Activated CD4-positive, alpha-beta T cell treated with anti-CD3 and anti-CD28 coated beads, Interleukin-2, amount 10 ng/mL, durations not matched to agents 7 days and 5 days (primary cell): ENCODE measurements at places on chromosomes 5 and 9.

GRCh38 chr5:104126980-104127379 lies 564.4 kb upstream of the NUDT12 start:
- no peak for DNase-seq

- DNase-seq: peak; percentile 63
These were observed 845 bp upstream of the NR4A3 start for GRCh38 chr9:99820685-99821395.

GRCh38 chr9:109325089-109325488 lies 4.2 kb upstream of the EPB41L4B start:
- no peak for DNase-seq

DNA sequence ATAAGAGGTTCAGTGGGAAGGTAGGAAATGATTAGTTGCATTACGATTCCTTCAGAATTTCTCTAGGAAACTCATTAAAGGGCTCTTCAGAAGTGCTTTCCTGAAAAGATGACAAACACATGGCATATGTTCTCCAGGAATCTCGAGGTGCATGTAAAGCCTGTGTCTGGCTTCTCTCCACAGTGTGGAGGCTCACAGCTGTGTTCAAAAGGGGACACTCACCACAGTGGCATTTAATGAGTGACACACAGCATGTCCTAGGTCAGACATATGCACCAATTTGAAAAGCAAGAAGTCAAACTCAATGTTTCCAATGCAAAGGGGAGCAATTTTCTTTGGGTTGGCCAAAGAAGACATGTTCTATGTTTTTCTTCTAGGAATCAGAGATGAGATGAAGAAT lies 976.9 kb downstream of the MAT2B start:
- no peak for DNase-seq

GRCh38 chr5:107436201-107436600 lies 234.5 kb downstream of the EFNA5 start:
- no peak for DNase-seq

GRCh38 chr5:171562822-171563221 lies 143.4 kb downstream of the FGF18 start:
- DNase-seq: no peak

- no peak for DNase-seq
These were observed 199.2 kb upstream of the ANKRD55 start for GRCh38 chr5:56432321-56432720.

DNA sequence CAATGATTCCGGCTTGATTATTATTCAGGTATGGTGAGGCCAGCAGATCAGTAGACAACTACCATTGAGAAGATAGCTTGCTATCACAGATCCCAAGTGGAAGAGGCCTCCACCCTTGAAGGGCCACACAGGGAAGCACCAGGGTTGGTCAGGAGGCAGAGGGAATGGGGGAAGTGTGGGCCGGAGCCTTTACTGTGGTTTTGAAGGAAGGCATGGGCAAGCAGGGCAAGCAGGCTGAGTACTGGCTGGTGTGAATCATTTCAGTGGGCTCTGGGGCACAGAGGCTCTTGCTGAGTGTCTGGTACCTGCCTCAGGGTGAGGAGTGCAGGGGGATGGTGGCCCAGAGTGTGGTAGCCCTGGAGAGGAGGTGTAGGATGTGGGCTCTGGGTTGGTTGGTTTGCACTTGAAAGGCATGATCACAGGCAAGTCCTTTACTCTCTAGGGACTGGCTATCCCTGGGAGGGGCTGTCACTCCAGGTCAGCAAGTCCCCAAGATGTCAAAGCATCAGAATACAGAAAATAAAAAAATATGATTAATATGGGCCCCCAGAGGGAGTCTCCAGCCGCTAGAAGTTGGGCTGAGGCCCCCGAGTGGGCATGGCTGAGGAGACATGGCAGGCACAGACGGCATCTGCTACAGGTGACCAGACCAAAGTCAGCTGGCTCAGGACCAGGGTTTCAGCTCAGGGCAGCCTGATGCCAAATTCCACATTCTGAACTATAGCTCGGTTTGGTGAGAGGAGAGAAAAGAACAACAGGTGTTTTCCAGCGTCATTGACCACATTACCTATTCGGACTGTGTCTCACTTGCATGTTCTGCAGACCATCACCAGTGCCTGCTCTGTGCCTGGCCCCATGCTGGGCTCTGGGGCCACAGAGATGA lies 9.7 kb upstream of the SUSD3 start:
- no peak for DNase-seq

DNA sequence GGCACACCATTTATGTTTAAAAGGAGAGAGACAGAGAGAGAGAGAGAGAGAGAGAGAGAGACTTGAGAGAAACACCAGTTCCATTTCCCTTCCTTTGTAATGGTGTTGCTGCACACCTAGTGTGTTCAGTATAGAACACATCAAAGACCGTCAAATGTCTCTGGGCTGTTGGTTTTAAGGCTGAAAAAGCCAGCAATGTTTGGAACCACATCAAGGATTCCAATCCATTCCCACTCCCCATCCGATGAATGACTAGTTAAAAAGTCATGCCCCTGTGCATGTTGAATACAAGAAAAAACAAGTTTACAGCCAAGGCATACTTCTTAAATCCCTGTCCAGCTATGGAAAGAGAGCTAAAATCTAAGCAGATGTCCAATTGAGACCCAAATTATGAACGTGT lies 83.0 kb upstream of the IFNE start:
- no peak for DNase-seq

GRCh38 chr5:89128906-89129625 lies 246.1 kb upstream of the MEF2C start:
- DNase-seq: no peak

GRCh38 chr9:134377976-134378375 lies 51.7 kb downstream of the RXRA start:
- DNase-seq: no peak

GRCh38 chr9:79829566-79830302 lies 258.0 kb downstream of the TLE4 start:
- DNase-seq: no peak

DNA sequence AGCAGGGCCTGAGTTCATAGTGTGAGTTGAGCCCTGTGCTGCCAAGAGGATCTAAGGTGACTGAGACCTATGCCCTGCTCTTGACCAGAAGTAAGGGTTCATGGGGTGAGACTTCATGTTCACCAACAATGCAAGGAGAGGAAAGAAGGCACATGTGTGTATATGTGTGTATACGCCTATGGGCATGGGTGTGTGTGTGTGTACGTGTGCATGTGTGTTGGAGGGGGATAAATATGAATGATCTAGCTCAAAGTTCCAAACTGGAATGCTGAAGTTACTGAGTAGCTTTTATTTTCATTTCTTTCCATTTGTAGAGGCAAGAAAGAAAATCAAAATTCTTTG lies 25.6 kb upstream of the HAND1 start:
- DNase-seq: no peak

DNA sequence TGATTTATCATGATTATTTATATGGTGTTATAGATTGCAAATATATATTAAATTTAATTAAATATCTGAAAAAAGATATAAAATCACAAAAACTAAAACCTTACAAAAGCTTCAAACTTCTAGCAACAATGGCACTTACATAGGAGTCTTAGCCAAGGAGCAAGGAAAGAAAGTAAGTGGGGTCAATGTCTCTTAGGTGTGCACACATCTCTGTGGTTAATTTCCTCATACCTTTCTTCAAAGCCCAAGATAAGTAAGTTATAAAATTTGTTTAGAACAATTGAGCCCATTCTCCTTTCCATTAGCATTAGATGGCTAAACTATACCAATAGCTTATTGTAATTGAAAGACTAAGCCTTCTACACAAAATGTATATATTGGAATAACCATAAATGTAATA lies 161.6 kb upstream of the PDE4D start:
- no peak for DNase-seq

- no peak for DNase-seq
These were observed 117.5 kb downstream of the TTC39B start for GRCh38 chr9:15189481-15189880.

- DNase-seq: no peak
These were observed 125.9 kb upstream of the OSMR start for GRCh38 chr5:38719916-38720315.

DNA sequence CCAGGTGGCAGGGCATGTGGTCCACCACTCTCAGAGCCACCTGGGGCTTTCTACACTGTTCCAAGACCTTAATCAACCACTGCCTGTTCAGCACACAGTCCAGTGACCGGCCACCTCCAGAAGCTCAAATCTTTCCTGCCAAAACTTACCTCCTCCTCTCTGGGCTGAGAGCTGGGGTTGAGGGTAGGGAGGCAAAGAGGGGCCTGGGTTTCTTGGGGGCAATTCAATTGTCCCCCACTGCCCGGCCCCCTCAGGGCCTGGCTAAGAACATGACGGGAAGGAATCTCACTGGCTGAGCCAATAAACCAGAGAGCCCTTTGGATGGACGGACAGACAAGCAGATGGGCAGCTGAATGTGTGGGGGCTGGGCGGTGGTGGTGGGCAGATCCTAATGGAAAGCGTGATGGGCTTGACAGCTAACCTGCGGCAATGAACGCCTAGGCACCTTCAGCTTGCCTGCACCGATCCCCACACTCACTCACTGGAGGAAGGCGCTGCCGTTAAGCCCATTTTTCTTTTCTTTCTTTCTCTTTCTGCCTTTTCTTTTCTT lies 5.4 kb downstream of the NR5A1 start:
- DNase-seq: no peak

- DNase-seq: no peak
These were observed 62.5 kb downstream of the AMBP start for GRCh38 chr9:114015607-114016006.

DNA sequence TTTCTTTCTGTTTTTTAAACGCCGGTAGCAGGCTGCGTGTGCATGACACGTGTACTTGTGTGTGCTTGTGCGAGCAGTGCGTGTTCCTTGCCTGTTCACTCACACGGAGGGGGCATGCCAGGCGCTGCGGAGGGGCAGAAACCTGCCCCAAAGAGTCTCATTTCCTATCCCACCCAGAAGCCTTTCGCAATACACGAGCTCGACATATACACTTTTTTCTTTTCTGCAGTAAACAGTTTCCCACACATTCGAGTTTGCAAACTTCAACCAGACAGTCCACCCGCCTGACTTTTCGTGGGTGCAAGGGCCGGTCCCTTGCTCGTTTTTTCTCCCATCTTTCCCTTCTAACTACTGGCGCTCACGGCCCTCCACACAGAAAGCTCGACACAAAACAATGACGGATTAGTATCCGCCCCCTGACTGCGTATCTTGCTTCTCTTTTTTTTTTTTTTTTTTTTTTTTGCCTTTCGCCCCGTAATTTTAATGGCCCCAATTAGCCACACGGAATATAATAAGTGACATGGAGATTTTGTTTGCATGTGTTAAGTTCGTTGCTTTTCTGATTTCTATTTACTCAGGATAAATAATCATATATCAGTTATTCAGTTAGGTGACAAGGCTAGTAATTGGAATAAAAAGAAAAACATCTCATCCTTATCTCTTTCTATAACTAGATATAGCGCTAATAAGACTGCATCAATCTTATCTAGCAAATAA lies 5.3 kb upstream of the OTP start:
- DNase-seq: no peak

GRCh38 chr9:96719921-96720320 lies 58.0 kb downstream of the ZNF510 start:
- no peak for DNase-seq

DNA sequence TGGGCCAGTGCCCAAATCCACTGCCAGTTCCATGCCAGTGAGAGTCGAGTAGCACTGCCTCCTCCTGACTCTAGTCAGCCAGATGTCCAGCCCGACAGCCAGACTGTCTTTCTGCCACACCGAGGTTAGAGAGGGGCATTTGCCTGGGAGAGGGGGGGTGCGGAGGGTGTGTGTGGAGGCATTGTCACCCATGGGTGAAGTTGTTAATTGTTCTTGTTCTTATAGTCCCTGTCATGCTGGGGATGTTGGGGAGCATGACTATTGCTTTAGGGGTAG lies 1.1 kb downstream of the RGP1 start:
- no peak for DNase-seq

- DNase-seq: no peak
These were observed 87.3 kb upstream of the GRAMD2B start for GRCh38 chr5:126335886-126336285.

GRCh38 chr5:66704790-66705425 lies 108.7 kb downstream of the MAST4 start:
- no peak for DNase-seq

DNA sequence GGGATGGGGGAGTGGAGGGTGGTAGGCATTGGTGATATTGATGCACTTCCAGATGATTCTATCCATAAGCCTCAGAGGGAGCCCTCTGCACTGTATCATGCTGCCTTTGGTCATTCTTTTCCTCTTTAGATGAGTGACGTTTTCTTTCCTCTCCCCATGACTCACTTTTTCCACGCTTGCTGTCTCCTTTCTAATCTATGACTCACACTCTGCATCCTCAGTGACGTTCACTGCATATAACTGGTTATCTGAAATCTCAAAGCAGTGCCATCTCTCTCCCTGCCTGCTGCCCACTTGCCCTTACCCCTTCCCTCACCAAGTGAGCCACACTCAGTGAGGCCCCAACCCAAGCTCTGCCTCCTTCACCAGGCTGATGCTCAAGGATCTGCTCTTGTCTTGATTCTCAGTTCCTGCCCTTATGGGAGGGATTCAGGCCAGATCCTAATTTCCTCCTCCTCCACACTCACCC lies 31.6 kb downstream of the PTGS1 start:
- peak; percentile 29 for DNase-seq

- no peak for DNase-seq
These were observed 12.7 kb upstream of the GPR21 start for GRCh38 chr9:123020796-123021195.

DNA sequence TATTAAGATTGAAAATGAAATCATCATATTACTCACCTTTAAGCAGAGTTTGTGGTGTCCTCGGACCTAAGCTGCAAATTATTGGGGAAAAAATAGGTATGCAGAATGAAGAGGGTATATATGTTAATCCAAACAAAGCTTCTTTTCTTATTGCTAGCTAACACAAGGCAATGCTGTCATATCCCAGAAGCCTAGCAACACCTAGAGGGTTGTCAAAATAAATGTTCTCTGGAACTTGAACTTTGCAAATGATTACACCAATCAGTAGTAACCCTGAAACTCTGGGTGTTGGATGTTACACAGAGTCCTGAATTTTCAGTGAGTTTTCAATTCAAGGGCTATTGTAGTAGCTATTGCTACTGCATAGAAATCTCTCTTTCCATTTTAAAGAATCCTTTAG lies at the start of gene C6:
Gene C6 (minus strand): TSS at position 193 of the 400 bp plus-strand sequence. CDS start 10,302 bp downstream, outside the sequence.
- no peak for DNase-seq

- DNase-seq: no peak
These were observed 143.8 kb downstream of the FBXL7 start for GRCh38 chr5:15643731-15644130.

DNA sequence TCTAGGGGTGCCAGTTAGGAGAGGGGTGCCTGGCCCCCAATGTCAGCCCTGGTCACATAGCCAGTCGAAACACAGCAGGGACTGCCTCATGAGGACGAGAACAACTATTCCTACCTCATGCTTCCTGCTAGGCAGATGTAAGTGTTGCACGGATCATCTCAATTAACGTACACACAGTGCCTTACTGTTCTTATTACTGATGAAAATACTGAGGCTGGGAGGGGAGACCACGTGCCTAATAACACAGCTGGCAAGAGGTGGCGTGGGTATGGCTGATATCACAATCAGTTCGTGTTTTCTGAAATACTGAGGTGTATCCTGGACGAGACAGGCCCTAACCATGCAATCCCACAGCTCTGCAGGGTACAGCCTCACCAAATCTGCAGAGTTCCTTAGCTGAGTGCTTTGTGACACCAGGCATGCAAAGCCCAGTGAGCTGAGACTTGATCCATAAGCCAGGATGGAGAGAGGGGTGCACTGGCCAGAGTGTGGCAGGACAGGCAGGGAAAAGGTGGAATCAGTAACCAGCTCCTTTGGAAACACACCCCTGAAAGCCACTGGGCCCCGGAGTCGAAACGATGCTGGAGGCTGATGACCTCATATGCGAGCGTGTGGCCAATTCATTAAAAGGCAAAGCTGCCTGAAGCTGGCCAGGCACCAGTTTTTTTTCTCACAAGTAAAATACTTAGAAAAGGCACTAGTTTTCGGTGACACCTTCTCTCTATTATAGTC lies 63.9 kb downstream of the PRRT1B start:
- no peak for DNase-seq
